ENCODE measurements at places on chromosomes 7 and 10.
A peak's percentile ranks its signal among the peaks of the same experiment; 100 is the strongest.

DNA sequence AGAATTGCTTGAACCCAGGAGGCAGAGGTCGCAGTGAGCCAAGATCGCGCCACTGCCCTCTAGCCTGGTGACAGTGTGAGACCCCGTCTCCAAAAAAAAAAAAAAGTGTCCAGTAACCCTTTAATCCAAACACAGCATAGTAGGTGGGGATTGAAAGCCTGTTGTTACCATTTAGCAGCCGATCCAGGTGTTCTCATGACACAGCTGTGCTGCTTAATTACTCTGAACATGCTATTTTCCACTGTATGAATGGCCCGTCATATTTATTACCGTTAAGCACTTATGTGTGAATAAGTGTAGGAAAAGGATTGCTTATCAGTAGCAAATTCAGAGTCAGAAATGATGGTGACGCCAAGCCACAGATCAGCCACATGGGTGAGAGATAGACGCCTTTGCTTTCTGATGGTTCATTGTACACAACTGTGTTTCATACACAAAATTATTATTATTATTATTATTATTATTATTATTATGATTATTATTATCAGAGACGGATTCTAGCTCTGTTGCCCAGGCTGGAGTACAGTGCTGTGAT is 11.6 kb upstream of the ORAI2 start:
- no peak for DNase-seq

DNA sequence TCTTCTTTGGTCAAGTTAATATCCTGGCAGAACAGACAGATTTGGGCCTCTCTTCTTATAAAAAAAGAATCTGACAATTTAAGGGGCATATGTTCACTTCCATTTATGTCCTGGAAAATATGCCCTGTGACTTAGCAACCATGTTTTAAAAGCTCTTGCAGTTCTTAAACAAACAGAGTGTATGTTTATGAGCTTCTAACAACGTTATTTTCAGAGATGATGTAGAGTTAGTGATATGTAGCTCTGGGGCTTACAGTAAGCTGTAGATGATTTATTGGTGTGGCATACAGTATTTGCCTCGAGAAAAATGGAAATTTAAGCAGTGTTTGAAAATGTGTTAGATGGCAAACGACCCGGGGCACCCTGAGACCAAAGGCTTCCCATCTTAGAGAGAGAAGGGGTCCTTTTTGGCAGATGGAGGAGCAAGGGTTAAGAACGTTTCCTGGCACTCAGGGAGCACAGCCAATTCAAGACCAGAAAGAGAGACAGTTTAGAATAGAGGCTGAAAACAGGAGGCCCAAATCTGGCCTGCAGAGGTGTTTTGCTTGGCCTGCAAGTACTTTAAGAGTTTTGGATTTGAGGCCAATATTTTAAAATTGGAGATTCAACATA is 397.5 kb downstream of the KCNMA1 start:
- DNase-seq: no peak

DNA sequence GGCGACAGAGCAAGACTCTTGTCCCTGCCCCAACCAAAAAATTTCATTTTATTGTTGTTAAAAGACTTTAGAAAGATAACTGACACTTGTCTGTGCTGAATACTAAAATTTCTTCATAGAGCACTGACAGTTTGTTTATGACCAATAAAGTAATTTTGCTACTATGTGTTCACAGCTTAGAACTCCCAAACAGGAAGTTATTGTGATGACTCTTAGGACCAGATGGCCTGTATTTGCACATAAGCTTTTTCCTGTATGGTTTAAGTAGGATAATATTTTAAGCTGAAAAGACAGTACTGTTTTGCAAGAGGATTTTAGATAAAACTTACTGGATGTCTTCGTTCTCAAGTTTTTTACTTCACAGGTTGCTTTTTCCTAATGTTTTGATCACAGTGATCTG is 80.7 kb downstream of the MMRN2 start:
- peak; percentile 9 for DNase-seq

GRCh38 chr7:80942261-80943041 is 23.6 kb upstream of the SEMA3C start:
- peak; percentile 92 for DNase-seq

- peak; percentile 46 for DNase-seq
Measured at GRCh38 chr7:43220250-43220649, 107.8 kb downstream of the HECW1 start.

- DNase-seq: no peak
Measured at GRCh38 chr7:15686957-15687545, 568 bp upstream of the MEOX2 start.

DNA sequence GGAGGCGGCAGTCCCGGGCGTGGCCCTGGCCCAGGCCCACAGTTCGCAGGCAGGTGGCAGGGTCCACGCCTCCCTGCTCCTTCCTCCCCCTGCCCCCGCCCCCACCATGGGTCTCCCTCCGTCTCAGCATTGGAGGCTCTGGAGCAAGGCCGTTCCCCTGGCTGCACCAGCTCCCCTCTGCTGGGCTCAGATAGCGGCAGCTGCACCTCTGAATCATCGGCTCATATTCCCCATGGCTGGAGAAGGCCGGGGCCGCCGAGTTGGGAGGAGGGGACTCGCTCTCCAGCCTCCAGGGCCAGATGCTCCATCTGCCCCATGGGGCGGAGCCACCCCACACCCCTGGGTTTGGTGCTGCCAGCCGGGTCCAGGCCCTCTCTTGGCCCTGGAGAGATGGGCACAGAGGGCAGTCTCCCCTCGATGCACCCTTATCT is 145.0 kb downstream of the ELFN1 start:
- no peak for DNase-seq

DNA sequence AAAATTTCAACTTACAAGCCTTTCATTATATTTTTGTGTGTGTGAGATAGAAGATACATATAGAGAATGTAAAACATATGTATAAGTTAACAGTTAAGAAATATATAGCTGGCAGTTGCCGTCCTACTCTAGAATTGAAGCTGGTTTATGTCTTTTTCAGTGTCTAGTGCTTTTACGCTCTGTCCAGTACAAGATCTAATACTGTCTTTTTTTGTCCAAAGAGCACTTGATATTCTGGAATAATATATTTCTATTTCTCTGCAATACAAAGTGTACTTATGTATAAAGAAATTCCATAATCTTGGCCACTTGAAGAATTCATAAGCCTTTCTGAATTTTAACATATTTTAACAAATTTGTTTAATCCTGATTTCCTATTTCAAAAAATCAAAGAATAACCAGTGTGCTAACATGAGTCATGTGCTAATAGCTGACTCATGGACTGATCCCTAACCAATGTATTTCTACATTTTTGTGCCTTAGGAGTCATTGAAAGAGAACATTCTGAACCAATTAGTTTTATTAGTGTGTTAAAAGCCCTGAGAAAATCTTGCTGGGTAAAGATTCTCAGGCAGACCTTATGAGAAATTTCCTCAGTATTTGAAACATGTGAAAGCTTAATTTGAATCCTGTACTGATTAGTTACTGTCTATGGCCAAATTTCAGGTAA is 73.2 kb upstream of the CCAR1 start:
- peak; percentile 90 for DNase-seq

DNA sequence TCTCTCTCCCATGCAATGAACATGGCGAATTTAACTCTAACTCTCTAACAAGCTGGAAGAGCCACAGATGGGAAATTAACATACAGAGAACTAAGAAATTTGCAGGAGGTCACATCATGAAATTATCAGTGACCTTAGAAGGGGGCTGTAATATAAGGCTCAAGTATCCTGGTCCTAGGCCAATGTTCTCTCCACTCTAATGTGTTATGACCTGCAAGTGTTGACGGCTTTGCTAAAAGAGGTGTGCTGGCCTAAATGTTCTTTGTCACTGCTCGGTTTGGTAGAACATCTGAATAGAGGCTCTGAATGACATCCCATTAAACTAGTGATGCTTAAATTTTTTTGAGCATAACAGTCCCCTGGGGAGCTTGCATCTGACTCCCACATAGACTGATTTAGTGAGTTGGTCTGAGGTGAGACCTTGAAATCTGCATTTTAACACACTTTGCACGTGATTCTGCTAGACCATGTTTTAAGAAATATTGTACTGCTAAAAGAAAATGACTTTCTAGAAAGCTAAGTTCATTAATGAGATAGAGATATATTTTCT is 129.3 kb downstream of the GFRA1 start:
- no peak for DNase-seq

- DNase-seq: no peak
Measured at GRCh38 chr7:133355325-133355708, 102.4 kb downstream of the EXOC4 start.

DNA sequence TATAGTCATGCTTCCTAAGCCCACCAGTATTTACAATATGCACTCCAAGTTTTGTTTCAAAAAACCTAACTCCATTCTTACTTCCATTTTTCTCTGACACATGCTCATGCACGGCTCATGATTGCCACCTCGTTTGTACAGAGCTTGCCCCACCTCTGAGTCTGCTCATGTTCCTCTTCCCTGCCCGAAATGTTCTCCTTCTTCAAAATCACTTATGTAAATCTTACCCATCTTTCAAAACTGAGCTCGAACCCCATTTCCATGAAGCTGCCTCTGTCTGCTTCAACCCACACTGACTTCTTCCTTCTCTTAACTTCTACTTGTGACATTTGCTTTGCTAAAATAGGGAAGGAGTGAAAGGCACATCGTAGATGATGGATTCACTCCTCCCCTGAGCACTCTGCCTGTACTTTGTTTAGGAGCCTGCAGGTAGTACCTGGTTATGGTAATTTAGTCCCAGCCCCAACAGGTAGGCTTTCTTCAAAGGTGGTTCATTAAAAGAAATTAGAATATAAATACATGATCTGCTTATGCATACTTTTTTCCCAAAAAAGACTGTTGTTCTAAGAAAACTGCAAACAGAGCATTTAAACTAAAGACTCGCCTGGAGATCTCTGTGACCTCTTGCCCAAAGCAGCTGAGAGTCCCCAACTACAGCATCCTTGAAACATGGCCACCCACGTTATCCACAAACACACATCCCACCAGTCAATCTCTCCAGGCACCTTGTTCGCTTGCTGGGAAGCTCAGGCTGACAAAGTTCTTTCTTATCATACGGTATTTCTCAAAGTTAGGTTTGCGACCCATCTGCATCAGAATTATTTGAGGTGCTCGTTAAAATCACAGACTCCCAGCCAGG is 172.0 kb downstream of the DGKI start:
- DNase-seq: no peak

DNA sequence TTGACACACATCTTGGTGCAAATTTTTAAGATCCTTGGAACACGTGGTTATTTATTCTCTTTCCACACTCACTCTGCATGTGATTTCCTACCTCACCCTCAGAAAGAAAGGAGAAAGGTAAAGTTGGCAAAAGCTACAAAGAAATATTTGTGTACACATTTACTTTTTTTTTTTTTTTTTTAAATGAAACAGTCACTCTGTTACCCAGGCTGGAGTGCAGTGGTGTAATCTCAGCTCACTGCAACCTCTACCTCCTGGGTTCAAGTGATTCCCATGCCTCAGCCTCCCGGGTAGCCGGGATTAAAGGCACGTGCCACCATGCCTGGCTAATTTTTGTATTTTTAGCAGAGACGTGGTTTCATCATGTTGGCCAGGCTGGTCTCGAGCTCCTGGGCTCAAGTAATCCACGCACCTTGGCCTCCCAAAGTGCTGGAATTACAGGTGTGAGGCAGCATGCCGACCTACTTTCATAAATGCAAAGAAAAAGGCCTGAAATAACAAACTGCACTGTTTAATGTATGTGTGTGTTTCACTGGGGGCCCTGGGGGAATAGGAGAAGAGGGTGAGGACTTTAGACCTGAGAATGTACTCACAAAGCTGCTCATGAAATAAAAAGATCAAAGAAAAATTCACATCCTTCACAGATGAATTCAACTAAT is 71.6 kb upstream of the GRID1 start:
- DNase-seq: no peak

GRCh38 chr10:101085846-101086245 is 24.1 kb downstream of the KAZALD1 start:
- no peak for DNase-seq

DNA sequence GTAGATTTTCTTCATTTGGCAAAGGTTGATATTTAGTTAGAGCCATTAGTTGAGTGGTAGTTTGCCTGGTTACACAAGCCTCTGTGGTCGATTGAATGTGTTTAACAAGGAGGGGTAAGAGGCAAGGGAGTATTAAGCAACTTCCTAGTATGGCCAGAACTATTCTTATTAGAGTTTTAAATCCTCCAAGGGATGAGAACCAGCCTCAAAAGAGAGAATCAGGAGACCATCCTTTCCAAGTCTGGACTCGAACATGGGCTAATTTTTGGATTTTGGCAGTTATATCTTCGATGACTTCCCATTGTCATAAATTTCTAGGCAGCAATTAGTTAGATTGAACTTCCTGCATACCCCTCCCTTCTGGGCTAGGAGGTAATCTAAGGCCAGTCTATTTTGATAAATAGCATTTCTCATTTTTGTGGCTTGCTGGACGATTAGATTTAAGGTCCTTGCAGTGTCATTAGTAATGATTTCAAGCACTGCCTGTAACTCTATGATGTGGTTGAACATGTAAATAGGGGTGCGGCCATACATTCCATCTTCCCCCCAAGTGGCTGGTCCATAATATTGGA is 219.5 kb upstream of the KCND2 start:
- peak; percentile 8 for DNase-seq

DNA sequence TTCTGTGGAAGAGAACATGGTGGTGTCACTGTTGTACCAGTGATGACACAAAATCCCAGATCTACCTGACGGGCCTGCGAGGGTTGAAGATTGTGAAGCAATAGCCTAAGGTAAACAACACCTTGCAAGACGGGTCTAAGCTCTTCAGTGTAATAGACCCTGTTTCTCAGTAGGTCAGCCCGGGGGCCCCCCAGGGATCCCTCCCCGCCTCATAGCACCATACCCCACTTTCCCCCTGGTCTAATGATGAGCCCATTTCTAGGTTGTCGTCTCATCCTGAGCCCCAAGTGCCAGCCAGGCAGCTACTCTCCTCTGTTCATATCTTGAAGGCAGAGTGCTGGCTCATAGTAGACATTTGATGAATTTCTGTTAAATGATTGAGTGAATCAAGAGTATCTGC is 2.6 kb upstream of the ACTR3C start:
- DNase-seq: no peak

- DNase-seq: no peak
Measured at GRCh38 chr7:40436710-40437109, 301.9 kb downstream of the SUGCT start.

GRCh38 chr7:95011146-95011928 is 103.9 kb downstream of the PPP1R9A start:
- DNase-seq: peak; percentile 44

DNA sequence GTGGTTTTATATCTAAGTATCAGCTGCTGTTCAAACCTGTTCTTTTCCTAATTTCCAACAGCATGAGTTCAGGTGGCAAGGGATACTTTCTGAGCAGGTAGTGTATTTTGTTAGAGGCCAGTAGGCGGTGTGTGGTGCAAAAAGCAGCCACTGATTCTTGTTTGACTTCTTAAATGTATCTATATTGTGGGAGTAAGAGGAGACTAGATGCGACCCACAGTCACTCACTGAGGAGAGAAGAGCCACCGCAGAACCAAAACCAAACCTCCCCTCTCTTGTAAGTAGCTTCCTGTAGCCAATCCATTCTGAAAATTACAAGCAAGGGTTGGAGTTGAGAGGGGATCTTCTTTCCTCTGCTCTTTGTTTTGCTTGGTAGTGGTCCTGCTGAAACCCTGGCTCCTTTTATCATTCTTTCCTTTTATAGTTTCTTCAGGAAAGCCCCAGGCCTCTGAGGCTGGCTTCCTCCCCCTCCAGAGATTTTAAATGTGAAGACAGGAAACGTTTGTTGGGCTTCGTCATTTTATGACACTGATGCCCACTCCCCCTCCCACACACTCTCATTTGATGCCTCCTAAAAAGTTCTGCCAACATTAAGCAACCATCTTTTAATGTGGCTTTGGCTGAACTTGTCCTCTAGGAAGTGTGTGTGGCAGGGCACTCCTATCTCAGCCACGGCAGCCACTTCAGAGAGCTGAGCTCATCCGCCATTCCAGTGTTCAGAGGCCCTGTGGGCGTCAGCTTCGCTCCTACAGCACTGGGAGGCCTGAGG is 566.0 kb downstream of the SUGCT start:
- DNase-seq: no peak

GRCh38 chr10:107444443-107444842 is 279.9 kb upstream of the SORCS1 start:
- no peak for DNase-seq

Data from BJ (cell line).